ENCODE measurements at places on chromosomes 11 and 22.

DNA sequence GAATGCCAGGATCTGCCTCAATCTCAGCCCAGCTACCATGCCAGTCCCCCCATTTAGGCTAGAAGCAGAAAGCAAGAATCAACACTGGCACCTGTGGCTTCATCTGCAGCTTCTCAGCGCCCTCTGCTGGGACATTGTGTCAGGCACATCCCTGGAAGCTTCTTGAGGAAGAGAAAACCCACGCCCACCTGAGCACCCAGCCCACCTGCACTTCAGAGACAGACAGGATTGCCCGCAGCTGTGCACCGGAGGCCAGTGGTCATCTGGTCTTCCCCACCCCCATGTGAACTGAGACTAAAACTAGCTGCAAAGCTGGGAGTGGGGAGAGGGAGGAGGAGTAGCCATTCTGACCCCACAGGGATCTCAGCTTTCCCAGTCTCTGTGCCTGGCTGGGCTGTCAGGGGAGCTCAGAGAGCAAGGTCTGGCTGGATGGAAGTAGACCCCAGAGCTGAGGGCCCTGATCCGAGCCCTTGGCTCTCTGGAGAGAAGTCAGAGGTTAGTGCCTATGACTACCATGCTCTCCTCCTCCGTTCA, 66.8 kb downstream of the FEZ1 start:
- peak; percentile 51 for DNase-seq

DNA sequence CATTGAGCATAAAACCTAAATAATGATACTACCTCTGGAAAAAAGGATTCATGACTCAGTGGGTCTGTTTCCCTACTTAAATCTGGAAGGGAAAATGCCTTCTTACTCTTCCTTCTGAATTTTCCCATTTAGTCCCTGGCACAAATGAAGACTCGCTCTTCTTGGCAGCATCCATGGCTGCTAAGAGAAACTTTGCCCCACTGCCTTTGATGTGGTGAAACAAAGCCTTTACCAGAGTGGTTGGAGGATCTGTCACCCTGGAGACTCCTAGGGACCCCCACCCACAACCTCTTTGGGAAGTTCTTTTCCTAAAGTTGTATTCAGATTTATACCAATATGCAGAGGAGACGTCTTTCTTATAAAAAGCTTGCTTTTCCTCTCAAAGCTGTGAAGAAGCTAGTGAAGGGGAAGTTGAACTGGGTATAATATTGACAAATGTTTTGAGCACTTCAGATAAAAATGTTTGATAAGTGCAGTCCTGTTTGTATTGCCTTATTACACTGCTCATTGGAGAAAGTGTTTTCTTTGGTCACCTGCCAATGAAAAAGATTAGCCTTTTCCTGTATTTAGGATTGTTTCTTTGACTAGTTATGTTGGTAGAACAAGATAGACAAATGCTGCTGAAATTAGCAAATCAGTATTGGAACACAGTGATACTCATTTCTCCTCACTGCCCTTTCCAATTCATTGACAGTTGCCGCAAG, 77.3 kb downstream of the ARFGAP2 start:
- no peak for DNase-seq

DNA sequence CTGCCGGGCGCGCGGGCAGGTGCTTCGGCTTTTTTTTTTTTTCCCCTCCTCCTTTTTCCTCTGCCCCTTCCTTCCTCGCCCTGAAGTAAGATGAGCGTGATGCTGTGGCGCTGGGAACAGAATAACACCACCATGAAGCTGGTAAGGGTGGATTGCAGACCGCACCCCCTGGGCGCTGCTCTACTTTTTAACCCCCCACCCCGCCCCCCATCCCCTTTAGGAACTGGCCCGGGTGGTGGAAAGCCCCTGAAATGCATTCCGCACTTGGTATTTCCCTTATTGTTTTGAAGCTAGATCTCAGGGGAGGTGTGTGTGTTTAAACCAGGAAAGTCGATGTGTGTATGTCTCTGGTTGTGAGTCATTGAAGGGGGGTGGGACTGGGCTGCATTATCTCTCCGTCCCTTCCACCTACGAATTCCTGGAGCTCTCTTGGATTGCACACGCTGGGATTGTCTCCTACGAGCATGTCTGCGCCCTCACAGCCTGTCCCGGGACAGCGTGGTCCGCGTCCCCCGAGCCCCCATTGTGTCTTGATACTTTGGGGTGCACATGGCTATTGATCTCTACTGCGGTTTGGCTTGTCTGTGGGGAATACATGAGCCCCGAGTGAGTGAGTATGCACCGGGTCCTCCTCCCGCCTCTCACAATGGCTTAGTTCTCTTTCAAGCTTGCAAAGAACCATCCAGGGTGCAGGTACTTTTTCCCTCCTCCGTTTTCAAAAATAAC, 64.9 kb downstream of the NAV2 start:
- no peak for DNase-seq

DNA sequence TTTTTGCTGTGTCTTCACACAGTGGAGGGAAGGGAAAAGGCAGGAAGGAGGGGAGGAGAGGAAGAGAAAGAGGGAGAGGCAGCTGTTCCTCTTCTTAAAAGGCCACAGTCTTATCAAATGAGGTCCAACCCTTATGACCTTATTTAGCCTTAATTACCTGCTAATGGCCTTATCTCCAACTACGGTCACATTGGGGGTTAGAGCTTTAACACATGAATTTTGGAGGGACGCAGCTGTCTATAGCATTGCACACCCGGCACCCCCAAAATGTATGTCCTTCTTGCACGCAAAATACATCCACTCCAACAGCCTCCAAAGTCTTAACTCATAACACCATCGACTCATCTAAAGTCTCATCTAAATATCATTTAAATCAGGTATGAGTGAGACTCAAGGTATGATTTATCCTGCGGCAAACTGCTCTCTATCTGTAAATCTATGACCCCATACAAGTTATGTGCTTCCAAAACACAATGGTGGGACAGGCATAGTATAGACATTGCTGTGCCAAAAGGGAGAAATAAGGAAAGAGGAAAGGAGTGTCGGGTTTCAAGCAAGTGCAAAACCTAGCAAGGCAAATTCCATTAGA, 45.0 kb upstream of the ASPHD2 start:
- DNase-seq = no peak

DNA sequence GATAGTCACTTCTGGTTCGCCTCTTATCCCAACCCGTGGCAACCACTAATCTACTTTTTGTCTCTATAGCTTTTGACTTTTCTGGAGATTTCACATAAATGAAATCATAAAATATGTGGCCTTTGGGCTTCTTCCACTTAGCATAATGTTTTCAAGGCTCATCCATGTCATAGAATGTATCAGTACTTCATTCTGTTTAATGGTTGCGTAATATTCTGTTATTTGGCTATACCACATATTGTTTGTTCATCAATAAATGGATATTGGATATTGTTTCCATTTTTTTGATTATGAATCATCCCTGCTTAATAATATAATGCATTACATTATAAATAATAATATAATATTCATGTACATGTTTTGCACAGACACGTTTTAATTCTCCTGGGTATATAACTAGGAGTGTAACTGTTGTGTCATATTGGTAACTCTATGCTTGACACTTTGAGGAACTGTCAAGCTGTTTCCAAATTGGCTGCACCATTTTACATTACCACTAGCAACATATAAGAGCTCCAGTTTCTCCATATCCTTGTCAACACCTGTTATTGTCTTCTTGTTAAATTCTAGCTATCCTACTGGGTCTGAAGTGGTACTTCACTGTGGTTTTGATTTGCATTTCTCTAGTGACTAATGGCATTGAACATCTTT, 181.5 kb downstream of the CADM1 start:
- DNase-seq = no peak

DNA sequence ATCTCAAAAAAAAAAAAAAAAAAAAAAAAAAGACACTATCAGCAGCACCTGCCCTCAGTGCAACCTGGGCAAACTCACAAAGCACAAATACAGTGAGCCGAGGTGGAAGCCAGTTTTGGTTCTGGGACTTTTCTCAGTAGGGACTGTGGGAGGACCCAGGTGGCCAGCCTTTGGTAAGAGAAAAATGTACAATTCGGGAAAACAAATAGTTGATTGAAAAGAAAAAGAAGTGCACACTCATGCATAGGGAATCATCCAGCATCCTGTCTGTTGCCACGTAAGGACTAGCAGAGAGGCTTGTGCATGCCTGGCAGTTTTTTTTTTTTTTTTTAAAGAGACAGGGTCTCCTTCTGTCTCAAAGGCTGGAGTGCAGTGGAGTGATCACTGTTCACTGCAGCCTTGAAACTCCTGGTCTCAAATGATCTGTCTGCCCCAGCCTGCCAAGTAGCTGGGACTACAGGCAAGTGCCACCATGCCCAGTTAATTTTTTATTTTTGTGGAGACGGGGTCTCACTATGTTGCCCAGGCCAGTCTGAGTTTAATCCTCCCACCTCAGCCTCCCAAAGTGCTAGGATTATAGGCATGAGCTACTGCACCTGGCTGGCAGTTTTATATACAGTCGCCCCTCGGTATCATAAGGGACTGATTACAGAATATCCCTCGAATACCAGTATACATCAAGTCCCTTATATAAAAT, 36.7 kb downstream of the TPST2 start:
- no peak for DNase-seq

DNA sequence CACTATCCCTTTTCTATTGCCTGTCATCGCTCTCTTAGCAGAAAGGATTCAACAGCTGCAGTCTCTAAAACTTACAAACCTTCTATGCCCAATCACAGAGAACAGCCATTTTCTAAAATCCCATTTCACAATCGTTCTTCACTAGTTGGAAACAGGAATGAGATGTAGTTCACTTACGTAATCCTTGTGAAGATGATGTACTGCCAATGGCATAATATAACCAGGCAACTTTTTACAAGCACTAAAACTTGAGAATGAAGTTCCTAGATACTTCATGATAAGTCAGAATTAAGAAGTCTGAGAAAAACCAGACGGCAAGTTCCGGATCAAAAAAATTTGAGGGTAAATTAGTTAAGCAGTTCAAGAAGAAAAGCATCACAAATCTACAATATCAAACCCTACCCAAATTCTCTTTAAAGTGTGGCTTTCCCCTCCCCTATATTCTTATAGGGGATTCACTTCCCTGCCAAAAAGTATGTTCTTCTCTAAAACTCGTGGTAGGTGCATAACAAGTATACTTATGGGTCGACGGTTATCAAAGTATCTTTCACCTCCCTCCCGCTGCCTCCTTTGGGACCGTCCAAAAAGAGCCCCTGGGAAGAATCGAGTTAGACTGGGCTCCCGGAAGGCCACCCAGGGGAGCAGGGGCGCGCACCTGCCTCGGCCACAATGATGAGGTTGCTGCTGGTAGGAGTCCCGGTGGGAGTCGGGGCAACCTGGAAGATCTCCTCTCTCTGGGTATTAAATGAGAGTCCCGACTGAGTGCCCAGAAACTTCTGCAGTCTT, 666 bp downstream of the MSANTD4 start:
- no peak for DNase-seq

DNA sequence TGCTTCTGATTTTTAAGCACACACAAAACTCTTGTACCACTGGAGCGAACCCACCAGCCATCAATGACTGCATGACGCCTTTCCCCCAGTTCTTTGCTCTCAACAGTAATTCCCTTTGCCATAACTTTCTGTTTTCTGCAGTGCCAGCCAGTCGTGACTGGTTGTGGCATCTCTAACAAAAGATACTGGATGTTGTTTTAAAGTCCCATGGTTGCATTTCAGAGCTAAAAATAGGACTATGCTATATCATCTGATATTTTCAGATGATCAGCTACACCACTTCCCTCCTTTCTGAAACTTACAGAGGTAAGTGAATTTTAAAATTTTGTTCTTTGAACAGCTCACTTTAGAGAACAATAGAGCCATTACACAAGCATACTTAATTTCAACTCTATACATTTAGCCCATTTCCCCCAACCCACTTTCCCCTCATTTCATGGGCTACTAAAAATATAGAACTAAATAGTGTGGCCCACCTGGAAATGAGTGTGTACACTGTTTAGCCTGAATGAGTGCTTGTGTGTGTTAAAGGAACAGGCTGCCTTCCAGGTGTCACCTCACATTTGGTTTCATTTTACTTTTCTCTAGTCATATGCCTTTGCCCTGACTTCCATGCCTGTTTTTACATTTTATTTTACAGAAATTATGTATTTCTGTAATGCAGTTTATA, 136.9 kb upstream of the ZC3H12C start:
- no peak for DNase-seq
